ENCODE measurements at places on chromosomes 5 and 9.

- DNase-seq, result peak; percentile 19
These were observed 92.9 kb upstream of the IER5L start for GRCh38 chr9:129270903-129271431.

GRCh38 chr9:79617395-79617794 lies 45.6 kb downstream of the TLE4 start:
- no peak for DNase-seq

DNA sequence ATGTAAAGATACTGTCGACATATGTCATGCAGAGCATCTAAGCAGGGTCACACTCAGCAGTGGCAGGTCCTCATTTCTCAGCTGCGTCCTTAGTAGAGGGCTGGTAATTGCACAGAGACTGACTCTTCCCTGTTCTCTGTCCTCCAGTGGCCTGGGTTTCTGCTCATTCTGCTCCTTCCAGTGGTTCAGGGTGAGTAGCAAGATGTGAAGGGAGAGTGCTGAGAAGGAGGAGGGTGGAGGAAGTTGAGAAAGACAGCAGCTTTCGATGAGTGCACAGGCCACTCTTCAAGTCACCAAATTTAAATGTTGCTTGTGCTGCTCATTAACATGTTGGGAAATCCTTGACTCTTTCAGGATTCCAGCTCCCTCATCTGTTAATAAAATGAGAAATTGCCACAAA lies 203.9 kb downstream of the FBXL7 start:
- no peak for DNase-seq

- DNase-seq, result no peak
These were observed 15.2 kb downstream of the TMEM171 start for GRCh38 chr5:73135429-73136054.

Measured in stimulated activated naive CD8-positive, alpha-beta T cell treated with anti-CD3 and anti-CD28 coated beads, Interleukin-15, Interleukin-2, amounts not matched to agents 100 U/mL and 50 U/mL, for 24 hours (primary cell).